ENCODE measurements at places on chromosomes 12 and 14. TPM values are rescaled to one million over a fixed set of nuclear protein-coding genes. Genes with fewer than 3 reads are reported as not detected.

Gene LYZ
- total RNA-seq: not detected

Gene LLPH
- 13.9 TPM for total RNA-seq

Gene SLC15A5
- total RNA-seq: not detected

Gene CACNA1C
- total RNA-seq: 0.47 TPM

Gene ADAM21
- total RNA-seq: 0.19 TPM

Gene PMCH
- not detected for total RNA-seq

Gene PLEKHG7
- not detected for total RNA-seq

Gene KRT72
- total RNA-seq: not detected

Gene IL26
- not detected for total RNA-seq

Gene TMEM106C
- 44.5 TPM for total RNA-seq

Gene ACVRL1
- total RNA-seq: 933 TPM

Gene C14orf132
- total RNA-seq: 5.9 TPM

Gene ZC2HC1C
- 0.93 TPM for total RNA-seq

Gene PAWR
- total RNA-seq: 28.2 TPM

Gene EFS
- 0.24 TPM for total RNA-seq

Gene CBLN3
- 4.7 TPM for total RNA-seq

Gene MYH7
- not detected for total RNA-seq

Gene KRT85
- not detected for total RNA-seq

Measured in glomerular endothelial cell (primary cell).